ENCODE measurements at places on chromosomes 7 and 10. TPM values are rescaled to one million over a fixed set of nuclear protein-coding genes. Genes with fewer than 3 reads are reported as not detected.

- no peak for ATAC-seq
Measured at GRCh38 chr10:7054915-7055314, 355.9 kb downstream of the SFMBT2 start.

DNA sequence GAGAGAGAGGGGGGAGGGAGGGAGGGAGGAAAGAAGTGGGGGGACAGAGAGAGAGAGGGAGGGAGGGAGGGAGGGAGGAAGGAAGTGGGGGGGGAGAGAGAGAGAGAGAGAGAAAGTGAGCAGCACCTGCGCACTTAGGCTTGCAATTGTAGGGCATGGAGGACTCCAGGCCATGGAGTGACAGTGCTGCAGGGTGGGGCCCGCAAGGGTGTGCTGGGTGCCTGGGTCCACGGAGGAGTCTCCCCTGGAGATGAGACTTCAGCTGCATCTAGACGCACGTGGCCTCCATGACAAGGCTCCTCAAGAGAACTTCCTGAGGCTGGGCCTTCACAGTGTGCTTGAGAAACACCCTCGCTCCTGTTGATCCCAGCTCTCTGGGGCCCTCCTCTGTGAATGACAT lies 44.5 kb downstream of the CLRN3 start:
- ATAC-seq: no peak

GRCh38 chr10:80288849-80289248 lies 609 bp downstream of the MAT1A start:
- no peak for ATAC-seq

DNA sequence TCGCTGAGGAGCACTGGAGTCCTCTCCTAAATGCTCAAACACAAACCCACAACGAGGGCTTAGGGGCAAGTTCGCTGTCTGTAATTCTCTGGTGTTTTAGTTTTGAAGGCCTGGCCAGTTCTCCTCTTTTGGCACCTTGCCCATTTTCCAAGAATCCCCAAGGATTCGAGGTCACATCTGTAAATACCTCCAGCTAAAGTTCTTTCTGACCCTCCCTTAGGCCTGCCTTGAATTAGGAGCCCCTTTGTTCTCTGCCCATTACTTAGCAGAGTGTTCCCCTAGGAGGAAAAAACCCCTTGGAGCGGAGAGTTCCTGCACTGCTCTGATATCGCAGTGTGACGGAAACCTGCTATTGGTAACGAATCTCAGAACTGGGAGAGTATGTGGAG lies 743 bp upstream of the PYROXD2 start:
- no peak for ATAC-seq

- ATAC-seq: no peak
Measured at GRCh38 chr10:113339121-113339520, 213.7 kb upstream of the HABP2 start.

GRCh38 chr7:47578579-47579270 lies 3.2 kb downstream of the TNS3 start:
- no peak for ATAC-seq

DNA sequence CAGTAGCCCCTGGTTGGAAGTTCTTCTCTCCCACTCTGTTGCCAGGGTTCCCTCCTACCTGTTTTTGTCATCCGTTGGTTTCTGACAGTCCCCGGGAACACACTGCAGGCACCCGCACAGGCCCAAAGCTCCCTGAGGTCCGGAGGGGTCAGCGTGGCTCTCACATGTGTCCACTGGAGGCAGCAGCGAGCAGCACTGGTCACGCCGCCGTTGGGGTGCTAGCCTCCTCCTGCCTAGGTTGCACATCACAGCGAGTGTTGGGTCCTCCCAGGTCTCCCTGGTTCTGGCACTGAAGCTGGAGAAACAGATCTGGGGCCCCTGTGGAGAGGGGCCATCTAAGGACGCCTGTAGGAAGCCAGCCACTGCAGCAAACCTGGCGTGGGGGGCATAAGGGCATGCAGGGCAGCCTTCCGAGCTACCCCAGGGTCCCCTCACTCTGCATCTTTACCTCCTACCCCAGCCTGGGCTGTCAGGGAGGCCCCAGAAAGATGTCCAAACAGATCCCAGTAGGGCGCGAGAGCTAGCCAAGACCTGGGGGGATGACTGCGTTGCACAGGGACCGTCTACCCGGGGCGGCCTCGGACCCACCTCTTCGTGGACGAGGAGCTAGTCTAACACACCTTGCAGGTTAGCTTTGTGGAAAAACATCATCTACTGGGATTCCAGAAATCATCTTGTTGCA lies 28.9 kb downstream of the LRRC27 start:
- ATAC-seq: peak; percentile 55

- no peak for ATAC-seq
Measured at GRCh38 chr10:60291344-60291930, 98.2 kb downstream of the ANK3 start.

GRCh38 chr7:1923409-1924257 lies 253.6 kb downstream of the ELFN1 start:
- ATAC-seq: no peak

DNA sequence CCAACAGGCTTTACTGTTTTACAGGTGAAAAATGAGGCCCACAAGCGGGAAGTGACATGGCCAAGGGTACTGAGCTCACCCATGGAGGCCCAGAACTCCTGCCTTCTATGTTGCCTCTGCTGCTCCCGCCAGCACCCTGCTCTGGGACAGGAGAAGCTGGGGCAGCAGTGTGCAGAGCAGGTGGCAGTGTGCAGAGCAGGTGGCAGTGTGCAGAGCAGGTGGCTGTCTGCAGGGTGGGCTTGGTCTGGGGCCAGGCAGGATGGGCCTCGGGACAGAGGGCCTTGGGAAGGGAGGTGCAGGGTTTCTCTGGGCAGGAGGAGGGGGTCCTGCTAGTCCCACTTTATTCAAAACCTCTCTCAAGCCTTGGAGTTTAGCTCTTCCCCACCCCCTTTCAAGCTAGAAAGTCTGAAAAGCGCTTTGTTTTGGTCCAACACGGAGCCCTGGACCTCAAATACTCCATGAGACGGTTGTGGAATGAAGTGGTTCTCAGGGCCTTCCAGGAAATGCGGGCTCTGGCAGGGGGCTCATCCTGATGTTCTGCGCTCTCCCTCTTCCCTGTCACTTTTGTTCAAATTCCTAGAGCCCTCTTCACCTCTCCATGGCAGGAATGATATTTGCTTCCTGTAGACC lies 26.8 kb downstream of the TSPAN15 start:
- no peak for ATAC-seq

DNA sequence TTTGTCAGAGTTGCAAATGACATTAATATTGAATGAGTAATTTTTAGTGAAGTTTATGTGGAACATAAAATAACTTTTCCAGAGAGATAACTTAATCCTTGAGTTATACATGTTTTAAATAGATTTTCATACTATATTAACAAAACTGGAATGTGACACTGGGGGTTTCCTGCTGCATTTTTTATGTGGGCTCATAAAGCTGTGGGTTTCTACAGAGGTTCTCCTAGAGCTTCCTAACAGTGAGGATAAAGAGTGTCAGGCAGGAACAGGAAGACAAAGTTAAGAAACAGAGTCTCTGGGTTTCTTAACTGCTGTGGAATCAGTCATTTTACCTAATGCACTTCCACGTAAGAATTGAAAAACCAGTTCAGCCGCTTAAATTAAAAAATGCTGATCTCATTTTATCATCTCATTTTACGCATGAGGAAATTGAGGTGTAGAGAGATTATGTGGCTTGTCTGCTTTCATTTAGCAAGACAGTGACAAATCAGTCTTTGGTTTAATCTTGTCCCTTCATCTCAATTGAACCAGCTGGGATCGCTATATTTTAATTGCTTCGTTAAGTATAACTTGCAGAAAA lies 5.0 kb downstream of the CD36 start:
- ATAC-seq: no peak

GRCh38 chr10:132962623-132963429 lies 20.5 kb upstream of the CFAP46 start:
- peak; percentile 55 for ATAC-seq

GRCh38 chr10:48542471-48543181 lies 62.2 kb downstream of the ARHGAP22 start:
- ATAC-seq: no peak

GRCh38 chr7:108010377-108010776 lies 7.4 kb upstream of the LAMB1 start:
- ATAC-seq: no peak

GRCh38 chr10:84244651-84245270 lies at the start of gene RGR:
Gene RGR (plus strand): TSS chr10:84245053. CDS start chr10:84245091, 38 bp downstream.
- peak; percentile 91 for ATAC-seq

GRCh38 chr10:133327651-133328357 lies 8.9 kb downstream of the CALY start:
- ATAC-seq: no peak

DNA sequence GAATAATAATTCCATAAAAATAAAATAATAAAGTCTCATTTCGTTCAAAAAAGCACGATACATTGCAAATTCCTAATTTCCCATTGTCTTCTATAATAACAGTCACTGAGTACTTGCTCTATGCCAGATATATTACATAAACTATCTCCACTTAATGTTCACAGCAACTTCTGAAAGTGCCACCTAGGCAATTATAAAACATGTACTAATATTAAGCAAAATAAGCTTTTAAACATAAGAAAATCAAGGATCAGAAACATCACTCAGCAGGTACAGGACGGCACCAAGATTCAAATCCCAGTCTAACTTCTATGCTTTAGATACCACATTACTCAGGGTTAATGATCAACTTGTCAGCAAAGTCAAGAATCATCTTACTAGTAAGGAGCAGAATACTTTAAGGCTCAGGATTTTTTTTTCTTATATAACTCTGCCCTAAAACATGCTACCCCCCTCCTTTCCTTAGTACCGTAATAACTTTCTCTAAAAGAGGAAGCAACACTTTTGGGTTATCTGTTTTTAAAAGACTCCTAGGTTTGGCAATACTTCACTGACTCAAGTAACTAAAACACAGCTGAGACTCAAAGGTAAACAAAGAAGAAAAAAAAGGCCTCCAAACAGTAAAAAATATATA lies 51.3 kb downstream of the USP6NL start:
- ATAC-seq: no peak

- ATAC-seq: no peak
Measured at GRCh38 chr7:115676080-115676479, 354.5 kb downstream of the TFEC start.

IPMK gene
- total RNA-seq: 9.3 TPM

METTL27 gene
- total RNA-seq: 6.8 TPM

IL6 gene
- total RNA-seq: 2.2 TPM

ELFN1 gene
- total RNA-seq: 0.30 TPM

COL13A1 gene
- total RNA-seq: 0.57 TPM

MINDY4 gene
- 3.9 TPM for total RNA-seq

C7orf33 gene
- total RNA-seq: not detected

RTKN2 gene
- total RNA-seq: 0.78 TPM

UBE2D4 gene
- total RNA-seq: 29.7 TPM

GATA3 gene
- 0.52 TPM for total RNA-seq

All from motor neuron (in vitro differentiated cells).